Activated CD8-positive, alpha-beta memory T cell treated with anti-CD3 and anti-CD28 coated beads for 24 hours (primary cell): ENCODE measurements at places on chromosomes 1 and 21.

GRCh38 chr1:51491166-51491981 is 27.7 kb downstream of the EPS15 start:
- DNase-seq, result no peak

DNA sequence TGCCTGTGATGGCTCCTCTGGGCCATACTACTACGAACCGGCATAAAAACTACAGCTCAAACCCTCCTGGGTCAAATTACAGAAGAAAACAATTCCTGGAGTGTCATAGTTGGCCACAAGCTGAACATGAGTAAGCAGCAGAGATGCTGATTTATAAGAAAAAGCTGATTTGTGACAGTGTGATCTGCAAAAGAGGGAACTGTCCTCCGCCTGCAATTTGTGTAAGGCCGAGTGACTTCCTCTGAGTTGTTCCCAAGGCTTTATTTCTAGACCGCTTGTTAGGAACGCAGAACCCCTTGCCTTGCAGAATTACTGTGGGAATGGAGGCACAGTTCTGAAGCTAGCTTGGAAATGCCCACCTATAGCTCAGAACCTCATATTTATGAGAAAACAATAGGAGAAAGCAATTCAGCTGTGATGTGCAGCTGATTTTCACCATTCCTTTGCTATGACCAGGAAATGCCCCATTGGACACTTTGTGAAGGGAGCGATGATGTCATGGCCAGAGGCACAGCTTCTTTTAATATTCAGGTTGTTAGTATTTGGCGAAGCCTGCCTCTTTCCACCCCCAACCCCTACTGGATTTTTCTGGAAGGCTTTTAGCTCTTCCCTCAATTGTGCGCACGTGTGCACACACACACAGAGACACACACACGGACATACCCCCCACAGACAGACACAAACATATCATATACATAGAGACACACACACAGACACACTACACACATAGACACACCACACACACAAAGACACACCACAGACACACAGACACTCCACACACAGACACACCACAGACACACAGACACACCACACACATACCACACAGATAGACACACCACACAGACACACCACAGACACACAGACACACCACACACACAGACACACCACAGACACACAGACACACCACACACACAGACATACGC is 47.6 kb downstream of the IER5 start:
- DNase-seq, result no peak

DNA sequence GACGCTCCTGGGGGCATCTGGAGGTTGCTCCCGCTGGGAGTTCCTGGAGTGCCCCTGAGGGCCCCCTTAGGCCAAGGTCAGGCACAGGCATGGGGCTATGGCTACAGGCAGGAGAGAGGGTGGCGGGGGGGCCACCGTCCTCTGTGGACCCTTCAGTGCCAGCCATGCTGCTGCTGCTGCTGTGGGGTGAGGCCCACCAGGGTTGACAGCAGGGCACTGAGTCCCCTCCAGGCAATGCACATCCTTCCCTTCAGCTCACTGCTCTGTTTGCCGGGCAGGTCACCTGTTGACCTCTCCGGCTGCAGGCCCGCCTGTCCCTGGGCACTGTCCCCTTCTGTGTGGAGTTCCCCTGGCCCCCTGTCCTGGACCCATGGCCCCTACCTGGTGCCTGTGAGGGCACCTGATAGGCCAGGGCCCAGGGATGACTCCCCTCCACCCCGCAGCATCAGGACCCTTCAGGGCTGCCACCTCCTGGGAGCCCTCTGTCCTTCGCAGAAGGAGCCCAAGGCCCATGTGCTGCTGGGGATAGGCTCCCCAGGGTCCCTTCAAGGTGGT is 34.1 kb upstream of the ADARB1 start:
- no peak for DNase-seq

- no peak for DNase-seq
These were observed 184.7 kb downstream of the ROR1 start for GRCh38 chr1:63958556-63958955.
